ENCODE measurements at places on chromosomes 4 and X. TPM values are rescaled to one million over a fixed set of nuclear protein-coding genes. Genes with fewer than 3 reads are reported as not detected.

- peaks cover 26% of the 10 kb centered on the region for H3K4me1 ChIP-seq
- no peaks in the 10 kb centered on the region for H3K27me3 ChIP-seq
- H3K4me3 ChIP-seq: peak overlapping the region; percentile 86
- H3K36me3 ChIP-seq: peaks cover 21% of the 10 kb centered on the region
Observed at GRCh38 chr4:3294401-3295241, 1.8 kb downstream of the RGS12 start.

Gene VEGFD
- total RNA-seq: not detected

GRCh38 chr4:40875507-40876150 is 125.9 kb downstream of the NSUN7 start:
- H3K27ac ChIP-seq: no peak overlapping the region

- H3K4me3 ChIP-seq: no peak overlapping the region
- H3K27ac ChIP-seq: no peak overlapping the region
- H3K36me3 ChIP-seq: no peaks in the 10 kb centered on the region
- H3K4me1 ChIP-seq: no peaks in the 10 kb centered on the region
Observed at GRCh38 chr4:120290553-120290952, 223.9 kb upstream of the MAD2L1 start.

- H3K4me3 ChIP-seq: no peak overlapping the region
- H3K27ac ChIP-seq: no peak overlapping the region
- DNase-seq: no peak
- peaks cover 31% of the 10 kb centered on the region for H3K36me3 ChIP-seq
Observed at GRCh38 chr4:123288309-123289025, 108.1 kb upstream of the SPRY1 start.

Gene ABRAXAS1
- total RNA-seq: 18.4 TPM

DNA sequence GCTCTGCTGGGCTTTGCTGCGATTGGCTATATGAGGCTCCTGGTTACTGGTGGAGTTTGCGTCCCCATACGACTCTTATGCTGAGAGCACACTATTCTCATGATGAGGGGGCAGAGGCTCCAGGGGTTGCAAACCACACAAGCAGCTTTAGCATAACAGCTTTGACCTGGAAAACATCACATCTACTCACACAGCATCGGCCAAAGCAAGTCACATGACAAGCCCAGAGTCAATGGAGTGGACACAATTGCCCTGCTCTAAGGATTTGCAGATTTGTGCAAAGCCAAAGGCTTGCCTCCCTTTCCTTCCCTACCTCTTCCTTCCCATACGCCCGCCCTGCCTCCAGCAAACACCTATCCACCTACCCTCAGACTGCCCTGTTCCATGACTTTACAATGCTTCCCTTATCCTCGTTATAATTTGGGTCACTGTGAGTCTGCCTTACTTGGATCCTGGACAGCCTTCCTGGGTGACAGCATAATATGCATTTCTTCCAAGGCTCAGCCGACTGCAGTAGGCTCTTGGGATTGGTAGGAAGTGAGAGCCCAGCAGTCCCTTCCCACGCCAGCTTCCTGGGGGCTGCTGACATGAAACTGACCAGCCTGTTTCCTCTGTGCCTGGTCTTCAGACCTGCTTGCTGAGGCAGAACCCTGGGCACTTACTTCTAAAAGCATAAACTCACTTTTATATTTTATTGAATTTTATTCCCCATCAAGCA is 208.2 kb upstream of the PSAPL1 start:
- no peak for DNase-seq
- no peak overlapping the region for H3K27ac ChIP-seq
- no peaks in the 10 kb centered on the region for H3K36me3 ChIP-seq
- H3K4me3 ChIP-seq: no peak overlapping the region
- H3K4me1 ChIP-seq: peaks cover 2% of the 10 kb centered on the region
- H3K27me3 ChIP-seq: peaks cover 8% of the 10 kb centered on the region

DNA sequence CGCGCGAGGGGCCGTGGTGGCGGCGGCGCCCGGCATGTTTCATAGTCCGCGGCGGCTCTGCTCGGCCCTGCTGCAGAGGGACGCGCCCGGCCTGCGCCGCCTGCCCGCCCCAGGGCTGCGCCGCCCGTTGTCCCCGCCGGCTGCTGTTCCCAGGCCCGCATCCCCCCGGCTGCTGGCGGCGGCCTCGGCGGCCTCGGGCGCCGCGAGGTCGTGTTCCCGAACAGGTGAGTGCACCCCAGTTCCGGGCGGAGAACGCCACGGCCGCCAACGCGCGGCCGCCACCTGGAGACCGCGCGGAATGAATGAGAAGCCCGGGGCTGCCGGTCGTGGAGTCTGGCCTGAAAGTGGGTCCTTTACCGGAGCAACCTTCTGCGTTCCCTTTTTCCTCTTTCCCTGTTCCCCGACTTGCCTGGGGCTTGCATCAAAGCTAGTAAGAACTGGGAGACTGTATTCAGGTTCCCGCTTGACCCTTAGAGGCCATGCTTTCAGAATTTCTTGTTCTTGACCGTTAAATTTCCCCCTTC is 429 bp downstream of the NOCT start:
- no peak for DNase-seq
- H3K36me3 ChIP-seq: peaks cover 2% of the 10 kb centered on the region
- peaks cover 53% of the 10 kb centered on the region for H3K4me1 ChIP-seq
- peak overlapping the region; percentile 89 for H3K4me3 ChIP-seq

DNA sequence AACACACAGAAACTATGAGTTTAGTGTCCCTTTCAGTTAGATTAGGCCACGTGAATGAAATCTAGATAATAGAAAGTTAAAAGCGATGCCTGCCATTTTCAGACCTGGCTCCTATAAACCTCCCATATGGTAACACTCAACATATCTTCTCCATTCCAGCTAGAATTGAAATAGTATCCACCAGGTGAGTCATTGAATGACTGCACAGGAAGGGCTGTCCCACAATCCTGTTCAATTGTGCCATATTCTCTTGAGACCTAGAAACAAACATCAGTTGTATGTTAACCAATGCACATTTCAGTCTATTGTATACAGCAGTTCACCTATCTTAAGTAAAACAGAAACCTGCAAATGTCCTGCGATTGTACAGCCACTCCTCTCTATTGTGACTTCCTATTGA is 659.3 kb upstream of the SLIT2 start:
- H3K27me3 ChIP-seq: peaks cover 5% of the 10 kb centered on the region
- DNase-seq: no peak
- no peak overlapping the region for H3K27ac ChIP-seq
- H3K4me3 ChIP-seq: no peak overlapping the region
- no peaks in the 10 kb centered on the region for H3K36me3 ChIP-seq

GRCh38 chrX:9644335-9644734 is 121.3 kb downstream of the GPR143 start:
- no peak overlapping the region for H3K4me3 ChIP-seq
- H3K36me3 ChIP-seq: peaks cover 2% of the 10 kb centered on the region
- no peak for DNase-seq
- H3K27ac ChIP-seq: no peak overlapping the region
- no peaks in the 10 kb centered on the region for H3K27me3 ChIP-seq
- no peaks in the 10 kb centered on the region for H3K4me1 ChIP-seq

- no peaks in the 10 kb centered on the region for H3K36me3 ChIP-seq
- H3K4me3 ChIP-seq: no peak overlapping the region
- no peaks in the 10 kb centered on the region for H3K27me3 ChIP-seq
- no peak overlapping the region for H3K27ac ChIP-seq
- H3K4me1 ChIP-seq: peaks cover 5% of the 10 kb centered on the region
- DNase-seq: no peak
Observed at GRCh38 chr4:159096434-159096833, 6.4 kb upstream of the RAPGEF2 start.

GRCh38 chr4:179709961-179710624 is 2267.9 kb upstream of the AGA start:
- DNase-seq: no peak
- H3K36me3 ChIP-seq: no peaks in the 10 kb centered on the region

DNA sequence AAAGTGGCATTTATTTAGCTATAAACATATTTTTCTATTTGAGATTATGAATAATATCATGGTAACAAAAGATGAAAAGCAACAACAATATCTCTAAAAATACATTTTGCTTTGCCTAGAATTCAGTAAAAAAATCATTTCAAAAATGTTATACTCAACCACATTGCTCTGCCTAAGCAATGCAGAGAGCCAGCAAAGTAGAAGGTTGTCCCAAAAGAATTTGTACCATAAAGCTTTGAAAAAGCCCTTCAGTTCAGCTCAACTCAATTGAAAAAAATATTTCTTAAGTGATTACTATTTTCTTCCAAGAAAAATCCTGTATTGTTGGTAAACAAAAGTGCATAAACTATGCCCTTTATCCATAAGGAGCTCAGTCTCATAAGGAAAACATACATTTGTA is 301.2 kb upstream of the ARSJ start:
- H3K36me3 ChIP-seq: peaks cover 12% of the 10 kb centered on the region
- no peak overlapping the region for H3K4me3 ChIP-seq
- peak overlapping the region; percentile 86 for H3K27ac ChIP-seq
- no peaks in the 10 kb centered on the region for H3K27me3 ChIP-seq
- no peak for DNase-seq

- no peaks in the 10 kb centered on the region for H3K4me1 ChIP-seq
- no peak overlapping the region for H3K4me3 ChIP-seq
- H3K27me3 ChIP-seq: peaks cover 4% of the 10 kb centered on the region
- DNase-seq: no peak
- H3K27ac ChIP-seq: no peak overlapping the region
Observed at GRCh38 chr4:160082432-160083207, 979.7 kb downstream of the RAPGEF2 start.

DNA sequence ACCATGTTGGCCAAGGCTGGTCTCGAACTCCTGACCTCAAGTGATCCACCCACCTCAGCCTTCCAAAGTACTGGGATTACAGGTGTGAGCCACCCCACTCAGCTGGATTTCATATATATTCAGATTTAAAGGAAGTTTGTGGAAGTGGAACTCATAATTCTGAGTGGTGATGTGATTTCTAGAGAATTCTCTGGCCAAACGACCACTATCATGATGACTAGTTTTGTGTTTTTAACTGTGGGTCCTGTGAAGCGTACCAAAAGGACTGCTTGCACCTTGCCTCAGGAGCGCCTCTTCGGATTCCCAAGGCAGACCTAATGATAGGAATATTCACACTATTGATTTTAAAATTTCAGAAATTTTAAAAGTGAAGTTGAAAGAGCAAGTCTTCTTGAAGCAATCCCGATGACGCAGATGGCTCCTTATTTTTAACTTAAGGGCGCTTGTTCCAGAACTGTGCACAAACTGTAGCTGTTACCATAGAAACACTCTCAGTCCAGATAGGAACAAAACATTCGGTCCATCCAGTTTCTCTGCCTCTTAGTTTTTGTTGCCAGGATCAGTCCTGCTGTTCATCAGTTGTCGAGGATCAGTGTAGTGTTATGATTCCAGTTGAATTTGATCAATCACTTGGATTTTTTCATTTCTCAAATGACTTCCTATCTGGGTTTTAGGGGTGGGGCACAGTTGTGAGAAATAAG is 51.7 kb upstream of the CLCN4 start:
- no peak for DNase-seq
- H3K27ac ChIP-seq: no peak overlapping the region
- peaks cover 11% of the 10 kb centered on the region for H3K36me3 ChIP-seq
- H3K27me3 ChIP-seq: no peaks in the 10 kb centered on the region

DNA sequence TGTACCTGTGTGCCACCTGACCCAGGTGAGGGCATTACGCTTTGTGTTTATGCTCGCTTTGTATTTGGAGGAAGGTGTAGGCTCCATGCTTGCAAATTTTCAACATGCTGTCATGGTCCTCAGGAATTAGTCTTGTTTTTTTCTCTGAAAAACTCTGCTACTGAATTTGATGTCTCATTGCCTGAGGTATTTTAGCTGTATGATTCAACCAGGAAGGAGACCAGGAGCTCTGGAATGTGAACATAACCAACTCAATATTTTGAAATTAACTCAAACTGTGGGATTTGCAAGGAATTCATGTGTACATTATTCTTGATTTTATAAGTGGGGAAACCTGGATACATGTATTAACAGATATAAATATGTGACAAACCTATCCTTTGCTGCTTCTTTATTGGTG is 134.1 kb downstream of the SLC4A4 start:
- H3K4me1 ChIP-seq: peaks cover 65% of the 10 kb centered on the region
- no peaks in the 10 kb centered on the region for H3K27me3 ChIP-seq
- DNase-seq: no peak
- H3K27ac ChIP-seq: peak overlapping the region; percentile 71
- no peak overlapping the region for H3K4me3 ChIP-seq

- H3K4me3 ChIP-seq: no peak overlapping the region
- H3K4me1 ChIP-seq: no peaks in the 10 kb centered on the region
- H3K27ac ChIP-seq: no peak overlapping the region
Observed at GRCh38 chr4:91032725-91033445, 905.7 kb downstream of the CCSER1 start.

Gene NAT8L
- 0.64 TPM for total RNA-seq

GRCh38 chr4:6753103-6753560 is 29.4 kb upstream of the KIAA0232 start:
- H3K27ac ChIP-seq: no peak overlapping the region
- peaks cover 14% of the 10 kb centered on the region for H3K4me1 ChIP-seq
- no peaks in the 10 kb centered on the region for H3K27me3 ChIP-seq
- DNase-seq: no peak
- H3K4me3 ChIP-seq: no peak overlapping the region
- no peaks in the 10 kb centered on the region for H3K36me3 ChIP-seq

Gene WAS
- total RNA-seq: 0.19 TPM

Gene ADH1B
- total RNA-seq: 5.7 TPM

- no peak overlapping the region for H3K27ac ChIP-seq
- no peaks in the 10 kb centered on the region for H3K27me3 ChIP-seq
- no peaks in the 10 kb centered on the region for H3K4me1 ChIP-seq
- H3K36me3 ChIP-seq: no peaks in the 10 kb centered on the region
- H3K4me3 ChIP-seq: no peak overlapping the region
- DNase-seq: no peak
Observed at GRCh38 chrX:55524487-55524886, 34.8 kb upstream of the USP51 start.

DNA sequence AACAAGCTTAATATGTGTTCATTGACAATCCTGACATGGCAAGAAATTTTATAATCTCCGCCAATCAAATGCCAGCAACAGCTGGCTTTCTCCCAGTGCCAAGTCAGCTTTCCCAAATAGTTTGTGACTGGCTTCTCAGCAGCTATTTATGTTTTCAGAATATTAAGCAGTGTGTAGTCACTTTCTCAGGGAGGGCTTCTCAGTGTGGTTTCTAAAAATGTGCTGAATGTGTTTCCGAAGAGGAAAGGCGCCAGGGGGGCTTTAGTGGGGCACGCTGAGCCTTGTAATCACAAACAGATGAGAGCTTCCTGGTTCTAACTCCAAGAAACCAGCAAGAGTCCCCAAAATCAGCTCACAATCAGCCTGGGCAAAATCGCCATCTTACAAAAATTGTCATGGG is 258.7 kb upstream of the CPEB2 start:
- DNase-seq: no peak
- peaks cover 9% of the 10 kb centered on the region for H3K27me3 ChIP-seq
- peaks cover 16% of the 10 kb centered on the region for H3K4me1 ChIP-seq

Data from osteocyte (in vitro differentiated cells).